GM18507 (cell line): ENCODE measurements at places on chromosomes 1 and 21.

- DNase-seq: no peak
Measured at GRCh38 chr1:14600405-14601112, 2.1 kb downstream of the KAZN start.

GRCh38 chr1:21585037-21585436 is 75.8 kb downstream of the ALPL start:
- DNase-seq: no peak

DNA sequence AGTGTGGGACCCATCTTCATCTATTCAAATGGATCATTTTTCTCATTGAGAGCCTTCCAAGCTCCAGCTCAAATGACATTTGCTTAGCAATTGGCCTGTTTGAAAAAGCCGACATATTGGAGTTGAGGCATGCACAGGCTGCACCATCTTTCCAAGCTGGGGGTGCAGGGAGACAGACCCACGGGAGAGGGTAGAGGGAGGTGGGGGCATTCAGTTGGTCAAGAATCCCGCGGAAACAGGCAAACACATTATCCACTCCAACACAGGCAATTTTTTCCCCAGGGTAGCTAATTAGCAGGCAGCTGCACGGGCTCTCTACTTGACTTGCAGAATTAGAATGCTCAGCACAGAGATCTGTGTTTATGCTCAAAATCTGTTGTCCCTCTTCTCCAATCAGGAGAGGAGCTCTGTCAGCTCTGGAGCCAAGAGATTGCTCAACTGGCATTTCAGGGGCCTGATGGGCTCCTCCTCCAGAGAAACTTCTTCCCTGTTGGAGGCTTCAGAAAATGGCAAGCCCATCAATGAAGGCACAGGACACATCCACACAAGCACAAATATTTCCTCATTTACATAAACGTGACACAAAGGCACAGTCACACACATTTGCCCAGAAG is 267.8 kb downstream of the FOXD2 start:
- DNase-seq: no peak

GRCh38 chr1:106603616-106604015 is 452.9 kb upstream of the PRMT6 start:
- DNase-seq: no peak

DNA sequence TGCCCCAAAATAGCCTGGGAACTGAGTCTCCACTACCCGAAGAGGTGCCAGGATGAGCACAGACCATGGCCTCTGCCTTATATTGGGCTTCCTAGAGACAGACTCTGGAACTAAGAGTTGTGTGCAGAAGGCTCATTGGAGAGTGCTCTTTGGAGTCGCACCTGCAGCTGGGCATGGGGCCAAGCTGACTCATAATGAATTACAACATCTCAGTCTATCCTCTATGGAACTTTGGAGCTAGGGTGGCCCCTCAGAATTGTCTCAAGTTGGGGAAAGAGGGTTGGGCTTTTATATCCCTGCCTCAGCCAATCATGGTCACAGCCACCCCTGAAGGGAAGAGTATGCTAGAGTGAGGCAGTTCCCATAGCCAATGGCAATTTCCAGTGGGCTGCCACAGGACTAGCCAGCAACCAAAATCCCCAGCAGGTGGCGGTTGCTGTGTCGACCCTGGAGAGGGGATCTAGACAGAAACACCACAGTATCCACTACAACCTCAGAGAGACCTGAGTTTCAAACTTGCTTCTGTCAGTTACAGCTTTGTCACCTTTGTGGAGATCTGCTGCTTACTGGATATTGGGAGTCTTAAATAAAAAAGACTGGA is 93.8 kb downstream of the DMRTA2 start:
- no peak for DNase-seq
